H9 (cell line): ENCODE measurements at places on chromosomes 4 and X. TPM values are rescaled to one million over a fixed set of nuclear protein-coding genes. Genes with fewer than 3 reads are reported as not detected.

Gene INPP4B
- 0.07 TPM in 2 replicates for total RNA-seq

- no peak overlapping the region for H3K4me3 ChIP-seq
- H3K4me1 ChIP-seq: no peaks in the 10 kb centered on the region; the same call in 1 of the 2 replicates
- no peak overlapping the region for H3K27ac ChIP-seq
- no peak for DNase-seq
- H3K36me3 ChIP-seq: no peaks in the 10 kb centered on the region
These were observed 82.5 kb downstream of the CPE start for GRCh38 chr4:165461159-165461821.

GRCh38 chrX:110045421-110045820 is 42.5 kb downstream of the TMEM164 start:
- H3K36me3 ChIP-seq: no peaks in the 10 kb centered on the region
- no peaks in the 10 kb centered on the region; the same call in 1 of the 2 replicates for H3K4me1 ChIP-seq
- no peak overlapping the region for H3K27ac ChIP-seq
- H3K27me3 ChIP-seq: no peaks in the 10 kb centered on the region

- no peaks in the 10 kb centered on the region for H3K27me3 ChIP-seq
- H3K4me1 ChIP-seq: peaks cover 2% of the 10 kb centered on the region; the same call in 1 of the 2 replicates
- no peaks in the 10 kb centered on the region; the same call in 2 of the 3 replicates for H3K36me3 ChIP-seq
- no peak overlapping the region for H3K27ac ChIP-seq
These were observed 6.9 kb upstream of the CLOCK start for GRCh38 chr4:55553441-55554201.

GRCh38 chr4:173807347-173807746 is 277.3 kb upstream of the HAND2 start:
- H3K4me1 ChIP-seq: no peaks in the 10 kb centered on the region
- DNase-seq: no peak
- H3K4me3 ChIP-seq: no peak overlapping the region
- H3K27me3 ChIP-seq: no peaks in the 10 kb centered on the region

DNA sequence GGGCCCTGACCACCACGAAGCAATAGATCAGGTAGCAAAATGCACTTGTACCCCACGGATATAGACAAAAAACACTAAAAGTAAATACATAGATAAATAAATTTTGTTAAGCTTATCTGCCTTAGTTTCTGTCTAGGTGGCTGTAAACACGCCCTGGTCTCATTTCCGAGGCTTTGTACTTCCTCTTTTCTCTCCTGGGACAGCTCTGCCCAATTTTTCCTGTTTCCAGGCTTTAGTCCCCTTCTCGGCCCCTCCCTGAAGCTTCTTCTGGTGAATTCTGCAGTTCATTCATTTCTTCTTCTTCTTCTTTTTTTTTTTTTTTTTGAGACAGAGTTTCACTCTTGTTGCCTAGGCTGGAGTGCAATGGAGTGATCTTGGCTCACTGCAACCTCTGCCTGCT is 73.4 kb upstream of the STOX2 start:
- H3K4me3 ChIP-seq: no peak overlapping the region
- no peaks in the 10 kb centered on the region for H3K4me1 ChIP-seq
- DNase-seq: no peak
- H3K36me3 ChIP-seq: no peaks in the 10 kb centered on the region

GRCh38 chr4:145440292-145441007 is 41.2 kb upstream of the SMAD1 start:
- H3K4me3 ChIP-seq: no peak overlapping the region
- no peak for DNase-seq
- no peak overlapping the region for H3K27ac ChIP-seq

DNA sequence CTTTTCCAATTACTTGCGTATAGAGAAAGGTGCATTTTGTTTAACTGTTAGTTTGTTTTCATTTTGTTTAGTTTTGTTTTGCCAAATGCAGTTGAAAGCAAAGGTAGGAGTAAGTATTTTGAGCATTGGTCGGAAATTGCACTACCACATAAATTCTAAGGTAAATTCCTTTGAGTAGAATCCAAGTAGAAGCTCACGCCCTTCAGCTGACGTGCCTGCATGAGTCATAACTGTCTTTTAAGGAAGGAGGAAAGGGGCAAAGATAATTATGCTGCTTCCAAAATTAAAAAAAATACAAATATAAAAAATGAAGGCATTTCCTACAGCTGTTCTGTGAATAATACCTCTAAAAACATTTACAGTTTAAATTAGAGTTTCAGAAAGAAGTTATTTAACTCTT is 110.2 kb upstream of the MYOZ2 start:
- DNase-seq: no peak
- H3K27ac ChIP-seq: no peak overlapping the region
- no peaks in the 10 kb centered on the region for H3K4me1 ChIP-seq
- peaks cover 5% of the 10 kb centered on the region; the same call in 1 of the 2 replicates for H3K36me3 ChIP-seq
- H3K4me3 ChIP-seq: no peak overlapping the region
- no peaks in the 10 kb centered on the region for H3K27me3 ChIP-seq

DNA sequence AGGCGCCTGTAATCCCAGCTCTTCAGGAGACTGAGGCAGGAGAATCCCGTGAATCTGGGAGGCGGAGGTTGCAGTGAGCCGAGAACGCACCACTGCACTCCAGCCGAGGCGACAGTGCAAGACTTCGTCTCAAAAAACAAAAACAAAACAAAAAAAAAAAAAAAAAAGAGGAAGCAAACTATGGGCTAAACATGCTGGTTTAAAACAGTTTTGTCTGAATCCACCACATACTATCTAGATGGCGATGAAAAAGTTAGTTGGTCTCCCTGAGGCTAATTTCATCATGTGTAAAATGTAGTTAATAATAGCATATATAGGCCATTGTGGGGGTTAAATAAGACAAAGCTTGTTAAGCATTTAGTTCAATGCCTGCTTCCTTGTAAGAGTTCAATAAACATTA is 451.1 kb downstream of the RPA4 start:
- no peak overlapping the region for H3K4me3 ChIP-seq
- H3K27ac ChIP-seq: no peak overlapping the region
- peaks cover 35% of the 10 kb centered on the region for H3K36me3 ChIP-seq
- no peak for DNase-seq
- H3K27me3 ChIP-seq: no peaks in the 10 kb centered on the region

DNA sequence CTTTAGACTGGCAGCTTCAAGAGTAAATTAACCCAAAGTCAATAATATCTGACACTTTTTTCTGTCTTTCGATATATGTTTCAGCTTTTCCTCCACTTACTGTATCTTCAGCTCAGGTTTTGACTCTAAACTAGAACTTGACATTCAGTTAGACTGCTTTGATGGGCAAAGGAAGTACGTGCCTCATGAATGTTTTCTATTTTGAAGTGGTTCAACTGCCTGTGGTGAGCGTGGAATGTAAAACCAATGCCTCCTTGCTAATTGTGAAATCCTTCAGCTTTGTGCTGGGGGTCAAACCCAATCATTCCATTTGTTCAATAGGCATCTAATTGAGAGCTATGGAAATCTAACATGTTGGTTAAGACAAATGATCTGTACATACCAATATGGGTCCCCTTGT is 857.0 kb upstream of the HTR2C start:
- no peak for DNase-seq
- no peak overlapping the region for H3K27ac ChIP-seq
- no peaks in the 10 kb centered on the region for H3K27me3 ChIP-seq
- peaks cover 21% of the 10 kb centered on the region for H3K36me3 ChIP-seq
- no peaks in the 10 kb centered on the region for H3K4me1 ChIP-seq

GRCh38 chr4:111631215-111631999 is 513.8 kb upstream of the FAM241A start:
- no peak overlapping the region for H3K4me3 ChIP-seq
- H3K4me1 ChIP-seq: no peaks in the 10 kb centered on the region
- H3K27ac ChIP-seq: no peak overlapping the region
- no peaks in the 10 kb centered on the region for H3K36me3 ChIP-seq
- no peaks in the 10 kb centered on the region for H3K27me3 ChIP-seq
- no peak for DNase-seq

DNA sequence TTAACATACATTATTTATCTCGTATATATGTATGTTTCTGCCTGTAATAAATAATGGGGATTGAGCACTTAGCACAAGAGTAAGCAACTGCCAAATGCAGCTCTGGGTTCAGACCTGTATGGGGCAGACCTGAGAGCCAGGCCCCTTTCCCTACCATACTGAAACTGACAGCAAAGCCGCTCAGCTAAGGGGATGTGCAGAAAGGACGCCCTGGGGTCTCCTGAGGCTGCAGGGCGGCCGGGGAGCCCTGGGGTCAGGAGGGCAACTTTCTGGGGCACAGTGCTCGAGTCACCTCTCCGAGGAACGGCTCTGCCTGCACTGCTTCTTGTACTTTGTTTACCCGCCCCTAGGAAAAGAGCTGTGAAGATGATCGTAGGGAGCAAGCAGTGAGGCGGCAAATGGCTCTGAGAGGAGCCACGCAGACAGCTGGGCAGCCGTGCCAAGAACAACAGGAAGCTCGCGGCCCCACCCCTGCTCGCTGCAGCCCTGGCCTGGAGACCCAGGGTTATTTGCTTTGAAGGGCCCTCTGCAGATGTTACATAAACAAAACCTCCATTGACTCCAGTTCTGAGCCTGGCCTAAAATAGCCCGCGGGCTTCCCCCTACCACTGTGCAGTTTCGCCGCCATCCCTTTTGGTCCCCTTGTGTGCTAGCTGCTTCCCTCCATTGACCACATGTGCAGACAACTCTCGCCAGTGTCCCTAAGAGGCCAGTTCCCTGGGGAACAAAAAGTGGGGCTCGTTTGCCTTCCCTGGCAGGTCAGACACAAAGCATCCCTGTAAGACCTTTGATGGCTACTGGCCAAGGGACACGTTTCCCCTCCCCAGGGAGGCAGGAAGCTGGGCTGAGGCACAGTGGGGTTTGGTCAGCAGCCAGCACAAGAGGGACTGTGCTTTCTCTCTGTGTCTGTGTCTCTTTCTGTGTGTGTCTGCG is 111.3 kb upstream of the LNX1 start:
- peak; percentile 49 for DNase-seq
- H3K4me3 ChIP-seq: no peak overlapping the region; the same call in 2 of the 3 replicates
- no peaks in the 10 kb centered on the region for H3K27me3 ChIP-seq
- H3K27ac ChIP-seq: no peak overlapping the region
- H3K36me3 ChIP-seq: no peaks in the 10 kb centered on the region

DNA sequence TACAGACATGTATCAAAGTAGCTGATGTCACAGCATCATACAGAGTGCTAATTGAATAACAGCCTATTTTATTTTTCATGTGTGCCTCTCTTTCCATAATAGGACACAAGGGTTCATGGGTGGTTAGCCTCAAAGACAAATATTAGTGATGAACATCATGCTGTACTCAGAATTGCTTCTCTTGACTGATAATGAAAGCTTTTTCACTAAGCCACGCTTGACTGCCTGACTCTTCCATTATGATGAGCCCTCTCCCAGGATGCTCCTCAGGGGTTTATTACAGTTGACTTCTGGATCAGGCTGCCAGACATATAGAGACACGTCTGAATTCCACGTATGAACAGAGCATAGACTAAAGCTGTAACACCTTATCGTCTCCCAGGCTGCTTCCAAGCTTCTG is 2757.5 kb downstream of the PCDH7 start:
- H3K36me3 ChIP-seq: no peaks in the 10 kb centered on the region
- no peak for DNase-seq
- no peak overlapping the region for H3K27ac ChIP-seq
- no peak overlapping the region for H3K4me3 ChIP-seq
- no peaks in the 10 kb centered on the region for H3K4me1 ChIP-seq

- H3K4me1 ChIP-seq: peaks cover 3% of the 10 kb centered on the region; the same call in 1 of the 2 replicates
- no peaks in the 10 kb centered on the region for H3K27me3 ChIP-seq
- H3K27ac ChIP-seq: no peak overlapping the region
- H3K4me3 ChIP-seq: no peak overlapping the region
- DNase-seq: no peak
- H3K36me3 ChIP-seq: peaks cover 8% of the 10 kb centered on the region
These were observed 3.4 kb upstream of the IGBP1 start for GRCh38 chrX:70129816-70130215.

DNA sequence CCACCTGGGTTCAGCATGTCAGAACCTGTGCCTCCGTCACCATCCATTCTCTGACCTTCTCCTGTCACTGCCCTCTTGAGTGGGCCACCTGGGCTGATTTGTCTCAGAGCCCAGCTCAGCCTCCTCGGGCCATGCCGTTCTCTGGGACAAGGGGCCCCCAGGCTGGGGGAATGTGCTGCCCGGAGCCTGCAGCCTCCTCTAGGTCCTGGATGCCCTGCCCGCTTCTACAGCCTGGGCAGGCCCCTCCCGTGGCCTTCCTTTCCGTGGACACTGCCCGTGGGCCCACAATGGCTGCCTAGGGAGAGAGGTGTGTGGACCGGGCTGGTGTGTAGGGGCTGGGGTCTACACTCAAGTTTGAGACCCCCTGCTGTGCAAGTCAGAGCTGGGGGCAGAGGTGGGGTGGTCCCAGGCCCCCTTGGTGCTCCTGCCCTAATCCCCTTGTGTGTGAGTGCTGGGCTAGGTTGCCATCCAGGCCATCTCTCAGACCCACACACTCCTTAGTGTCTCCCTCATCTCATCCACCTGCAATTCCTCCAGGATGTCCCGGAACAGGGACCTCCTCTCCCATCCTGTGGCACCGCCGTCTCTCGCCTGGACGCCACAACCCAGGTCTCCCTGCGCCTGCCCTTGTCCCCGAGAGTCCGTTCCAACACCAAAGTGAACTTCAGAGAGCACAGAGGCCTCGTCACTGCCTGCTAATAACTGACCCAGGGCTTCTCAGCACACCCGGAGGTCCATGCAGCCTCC is 12.4 kb downstream of the PSAPL1 start:
- DNase-seq: peak; percentile 17
- no peaks in the 10 kb centered on the region for H3K4me1 ChIP-seq
- no peaks in the 10 kb centered on the region; the same call in 1 of the 2 replicates for H3K27me3 ChIP-seq
